ENCODE measurements at places on chromosomes 3 and 15. TPM values are rescaled to one million over a fixed set of nuclear protein-coding genes. Genes with fewer than 3 reads are reported as not detected.

CLDN16 gene
- total RNA-seq, result not detected

PRR20G gene
- not detected for total RNA-seq

GRCh38 chr15:49669288-49669687 lies 48.4 kb downstream of the DTWD1 start:
- no peak for DNase-seq

LRTM1 gene
- total RNA-seq, result not detected

- no peak for DNase-seq
Measured at GRCh38 chr15:68313501-68314410, 36.2 kb downstream of the FEM1B start.

ITGA11 gene
- total RNA-seq, result 0.27 TPM

SLC26A6 gene
- total RNA-seq, result 46.3 TPM

PCBP4 gene
- total RNA-seq, result 14.8 TPM

DNA sequence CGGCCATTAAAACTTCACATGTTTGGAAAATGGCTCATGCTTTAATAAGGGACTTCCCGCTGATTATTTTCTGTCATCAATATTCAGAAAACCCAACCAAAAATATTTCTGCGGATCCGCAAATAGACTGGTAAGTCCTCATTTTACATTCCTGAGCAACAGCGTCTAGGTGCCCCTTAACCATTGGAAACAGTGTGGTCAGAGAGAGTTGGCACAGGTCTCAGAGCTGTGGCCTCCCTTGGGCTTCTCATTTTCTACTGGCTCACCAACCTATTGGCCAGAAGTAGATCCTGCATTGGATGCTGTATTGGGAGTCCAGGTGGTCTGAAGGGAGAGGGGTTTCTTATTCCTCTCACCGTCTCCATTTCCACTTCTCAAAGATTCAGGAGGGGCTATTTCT lies 348.1 kb upstream of the DCBLD2 start:
- DNase-seq, result no peak

- DNase-seq, result no peak
Measured at GRCh38 chr3:159987291-159987711, 1.3 kb upstream of the IL12A start.

DNA sequence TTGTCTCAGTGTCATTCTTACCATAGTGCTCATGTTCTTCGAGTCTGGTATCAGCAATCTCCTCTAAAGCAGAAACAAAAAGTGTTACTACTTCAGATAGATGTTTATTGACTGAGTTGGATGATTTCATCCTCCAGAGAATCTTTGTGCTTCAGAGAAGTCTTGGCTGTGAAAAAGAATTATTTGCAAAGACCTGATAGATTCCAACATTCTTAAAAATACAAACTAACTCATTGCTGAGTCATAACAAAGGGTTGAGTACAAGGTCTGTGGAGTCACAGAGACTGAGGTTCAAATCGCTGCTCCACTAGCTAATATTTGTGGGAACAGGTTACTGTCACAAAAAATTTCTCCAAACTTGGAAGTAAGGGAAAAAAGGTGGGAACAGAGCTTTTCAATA lies 9.0 kb upstream of the STRIT1 start:
- no peak for DNase-seq

POLQ gene
- total RNA-seq, result 29.0 TPM

GOLGA8O gene
- 3.3 TPM for total RNA-seq

GRCh38 chr15:57751177-57751800 lies 44.8 kb downstream of the POLR2M start:
- no peak for DNase-seq

DNA sequence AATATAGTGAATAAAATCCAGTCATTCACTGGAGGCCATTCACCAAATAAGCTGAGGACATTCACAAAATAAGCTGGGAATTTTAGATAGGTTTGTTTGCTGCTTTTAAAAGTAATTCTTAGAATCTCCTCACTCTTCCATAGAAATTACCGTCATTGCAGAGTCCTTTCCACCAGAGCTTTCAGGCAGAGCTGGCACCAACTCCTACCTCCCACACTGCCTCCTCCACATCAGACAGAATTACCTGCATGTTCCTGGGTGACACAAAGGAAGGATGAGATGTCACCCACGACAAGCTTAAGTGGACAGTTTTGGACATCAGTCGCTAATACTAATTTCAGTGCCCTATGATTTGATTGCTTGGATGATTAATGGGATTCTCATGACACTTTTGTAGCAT lies 1113.2 kb downstream of the IGSF11 start:
- DNase-seq, result no peak

CHRFAM7A gene
- total RNA-seq, result not detected

GRCh38 chr3:10188804-10189556 lies 24.3 kb downstream of the IRAK2 start:
- DNase-seq, result no peak

TRPM1 gene
- not detected for total RNA-seq

- no peak for DNase-seq
Measured at GRCh38 chr3:30221619-30222018, 384.8 kb upstream of the TGFBR2 start.

DNA sequence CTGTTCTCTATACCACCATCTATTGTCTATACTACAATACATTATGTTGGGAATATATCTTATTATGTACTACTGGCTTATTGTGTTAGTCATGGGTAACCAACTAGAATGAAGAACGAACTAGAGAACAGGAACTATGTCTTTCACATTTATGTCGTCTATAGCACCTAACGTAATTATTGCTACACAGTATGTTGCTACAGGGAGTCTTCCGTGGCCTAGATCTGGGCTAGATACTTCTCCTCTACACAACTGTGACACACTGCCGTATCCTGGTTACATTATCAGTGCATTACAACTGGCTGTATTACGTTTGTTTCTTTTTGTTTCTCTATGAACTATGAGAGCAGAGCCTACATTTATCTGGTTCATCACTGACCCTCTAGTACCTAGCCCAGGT lies 34.0 kb downstream of the SCG5 start:
- DNase-seq, result no peak

- no peak for DNase-seq
Measured at GRCh38 chr3:4021162-4021561, 221.9 kb downstream of the LRRN1 start.

ISY1 gene
- total RNA-seq, result 72.3 TPM

GRCh38 chr3:81302045-81302444 lies 459.4 kb downstream of the GBE1 start:
- DNase-seq, result no peak

- DNase-seq, result no peak
Measured at GRCh38 chr15:46394463-46394862, 759.6 kb downstream of the SQOR start.

- DNase-seq, result no peak
Measured at GRCh38 chr3:123880998-123881561, 3.1 kb downstream of the MYLK start.

DNA sequence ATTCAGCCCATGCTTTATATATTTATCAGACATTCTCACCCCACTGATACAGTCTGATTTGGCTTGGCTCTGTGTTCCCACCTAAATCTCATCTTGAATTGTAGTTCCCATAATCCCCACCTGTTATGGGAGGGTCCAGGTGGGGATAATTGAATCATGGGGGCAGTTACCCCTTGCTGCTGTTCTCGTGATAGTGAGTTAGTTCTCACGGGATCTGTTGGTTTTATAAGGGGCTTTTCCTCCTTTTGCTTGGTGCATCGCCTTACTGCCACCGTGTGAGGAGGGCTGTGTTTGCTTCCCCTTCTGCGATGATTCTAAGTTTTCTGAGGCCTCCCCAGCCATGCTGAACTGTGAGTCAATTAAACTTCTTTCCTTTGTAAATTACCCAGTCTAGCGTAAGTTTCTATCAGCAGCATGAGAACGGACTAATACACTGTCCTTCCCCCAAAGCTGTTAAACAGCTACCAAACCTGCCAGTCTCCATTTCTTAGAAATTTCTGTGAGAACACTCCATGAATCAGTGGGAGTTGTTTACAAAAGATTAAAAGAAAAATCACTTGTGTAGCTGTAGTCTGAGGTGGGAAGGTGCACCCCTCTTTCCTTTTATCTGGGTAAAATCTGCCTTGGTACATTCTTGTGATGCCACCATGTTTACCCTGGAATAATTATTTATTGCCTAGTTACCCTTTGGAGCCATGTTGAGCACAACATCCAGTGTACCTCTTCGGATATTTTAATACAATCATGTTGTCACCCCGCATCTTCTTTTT lies 160.5 kb downstream of the THSD4 start:
- no peak for DNase-seq

- DNase-seq, result no peak
Measured at GRCh38 chr3:135238871-135239614, 444.0 kb downstream of the EPHB1 start.

DNA sequence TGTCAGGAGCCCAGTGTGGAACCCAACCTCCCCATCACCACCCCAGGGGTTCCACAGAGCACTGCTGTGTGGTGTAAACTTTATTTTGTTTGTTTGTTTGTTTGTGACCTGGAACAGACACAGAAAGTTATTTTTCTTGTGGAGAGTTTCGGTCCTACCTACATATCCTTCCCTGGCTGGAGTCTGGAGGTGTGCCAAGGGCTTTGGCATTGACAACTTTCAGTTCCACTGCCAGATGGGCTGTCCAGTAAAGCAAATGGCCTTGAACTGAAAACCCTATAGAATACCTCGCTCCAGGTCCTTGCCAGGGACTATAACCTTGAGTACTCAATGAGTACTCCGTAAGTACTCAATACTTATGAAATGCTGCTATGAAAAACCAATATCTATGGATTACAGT lies 103.5 kb downstream of the MITF start:
- DNase-seq, result no peak

MED12L gene
- 4.9 TPM for total RNA-seq

GRCh38 chr3:15682561-15683185 lies 81.1 kb downstream of the BTD start:
- DNase-seq, result no peak

- DNase-seq, result no peak
Measured at GRCh38 chr3:46893146-46893748, 15.7 kb downstream of the PTH1R start.

- no peak for DNase-seq
Measured at GRCh38 chr3:123365450-123366143, 83.3 kb downstream of the ADCY5 start.

GRCh38 chr15:27993544-27993943 lies 105.6 kb downstream of the OCA2 start:
- DNase-seq, result no peak

B3GALNT1 gene
- total RNA-seq, result 2.4 TPM

- no peak for DNase-seq
Measured at GRCh38 chr3:179811321-179812095, 158.7 kb downstream of the USP13 start.

HYKK gene
- total RNA-seq, result 1.4 TPM

DNA sequence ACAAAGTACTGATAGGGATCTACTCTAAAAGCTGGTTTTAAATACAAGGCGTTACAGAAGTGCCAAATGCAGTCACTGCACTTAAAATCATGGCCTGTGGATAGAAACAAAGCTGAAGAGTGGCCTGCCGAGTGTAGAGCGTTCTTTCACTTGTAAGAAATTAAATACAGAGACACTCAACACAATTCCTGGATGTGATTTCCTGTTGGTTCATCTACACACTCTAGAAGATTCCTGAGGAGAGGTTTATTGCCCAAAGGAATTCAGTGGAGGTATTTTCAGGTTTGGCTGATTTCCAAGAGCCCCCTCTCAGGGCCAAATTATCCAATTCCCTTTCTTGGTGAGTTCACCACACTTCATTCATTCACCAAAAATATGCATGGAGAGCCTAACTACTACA lies 200.3 kb upstream of the IL12A start:
- no peak for DNase-seq

AGBL1 gene
- total RNA-seq, result not detected

P2RY13 gene
- not detected for total RNA-seq

- no peak for DNase-seq
Measured at GRCh38 chr3:178948546-178948945, 123.1 kb downstream of the ZMAT3 start.

- DNase-seq, result no peak
Measured at GRCh38 chr3:2261747-2262146, 163.1 kb downstream of the CNTN4 start.

DNA sequence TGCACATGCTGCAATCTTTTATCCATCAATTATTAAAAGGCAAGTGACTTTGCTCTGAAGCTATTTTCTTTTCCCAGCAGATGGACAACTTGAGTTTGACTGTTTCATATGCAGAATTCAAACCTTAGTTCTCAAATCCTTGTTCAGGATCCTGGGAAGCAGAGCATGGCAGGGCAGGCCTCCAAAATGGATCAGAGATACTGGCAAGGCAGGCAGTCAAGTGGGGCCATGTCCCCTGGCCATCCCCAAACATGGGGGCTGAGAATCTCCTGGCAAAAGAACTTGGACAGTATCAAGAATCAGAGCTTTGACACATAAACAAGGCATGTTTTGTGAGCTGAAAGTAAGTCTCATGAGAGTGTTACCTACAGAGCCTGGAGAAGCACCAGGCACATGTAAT lies 122.9 kb upstream of the CTNNB1 start:
- no peak for DNase-seq

DNA sequence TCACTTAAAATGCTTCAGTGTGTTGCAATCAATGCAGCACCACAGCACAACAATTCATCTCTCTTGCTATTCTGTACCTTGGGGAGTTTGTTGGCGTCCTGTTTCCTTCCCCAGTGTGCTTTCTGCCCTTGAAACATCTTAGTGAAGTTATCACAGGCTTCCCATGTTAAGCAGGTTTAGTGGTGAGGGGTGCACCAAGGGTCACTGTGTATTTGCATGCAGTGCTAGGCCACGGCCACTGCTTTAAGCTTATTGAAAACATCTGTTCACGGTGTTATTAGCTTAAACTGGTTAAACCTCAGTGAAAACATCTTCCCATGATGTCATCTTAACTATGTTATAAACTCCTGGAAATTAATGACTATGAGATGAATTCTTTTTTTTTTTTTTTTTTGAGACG lies 217.3 kb upstream of the GOLIM4 start:
- DNase-seq, result no peak

GRCh38 chr3:188942191-188942590 lies 229.6 kb upstream of the TPRG1 start:
- no peak for DNase-seq

GRCh38 chr15:42273900-42274701 lies 868 bp upstream of the TMEM87A start:
- peak; percentile 57 for DNase-seq

Data from activated T-helper 1 cell treated with anti-CD3 and anti-CD28 coated beads, Interleukin-12 subunit alpha, Interleukin-12 subunit beta, Interleukin-2, Interleukin-4 antibody, amounts not matched to agents 30 ng/mL and 10 ng/mL and 1 ng/mL, durations not matched to agents 14 hours and 24 hours and 36 hours (primary cell).